ENCODE measurements at places on chromosomes 5 and 9. TPM values are rescaled to one million over a fixed set of nuclear protein-coding genes. Genes with fewer than 3 reads are reported as not detected.

DNA sequence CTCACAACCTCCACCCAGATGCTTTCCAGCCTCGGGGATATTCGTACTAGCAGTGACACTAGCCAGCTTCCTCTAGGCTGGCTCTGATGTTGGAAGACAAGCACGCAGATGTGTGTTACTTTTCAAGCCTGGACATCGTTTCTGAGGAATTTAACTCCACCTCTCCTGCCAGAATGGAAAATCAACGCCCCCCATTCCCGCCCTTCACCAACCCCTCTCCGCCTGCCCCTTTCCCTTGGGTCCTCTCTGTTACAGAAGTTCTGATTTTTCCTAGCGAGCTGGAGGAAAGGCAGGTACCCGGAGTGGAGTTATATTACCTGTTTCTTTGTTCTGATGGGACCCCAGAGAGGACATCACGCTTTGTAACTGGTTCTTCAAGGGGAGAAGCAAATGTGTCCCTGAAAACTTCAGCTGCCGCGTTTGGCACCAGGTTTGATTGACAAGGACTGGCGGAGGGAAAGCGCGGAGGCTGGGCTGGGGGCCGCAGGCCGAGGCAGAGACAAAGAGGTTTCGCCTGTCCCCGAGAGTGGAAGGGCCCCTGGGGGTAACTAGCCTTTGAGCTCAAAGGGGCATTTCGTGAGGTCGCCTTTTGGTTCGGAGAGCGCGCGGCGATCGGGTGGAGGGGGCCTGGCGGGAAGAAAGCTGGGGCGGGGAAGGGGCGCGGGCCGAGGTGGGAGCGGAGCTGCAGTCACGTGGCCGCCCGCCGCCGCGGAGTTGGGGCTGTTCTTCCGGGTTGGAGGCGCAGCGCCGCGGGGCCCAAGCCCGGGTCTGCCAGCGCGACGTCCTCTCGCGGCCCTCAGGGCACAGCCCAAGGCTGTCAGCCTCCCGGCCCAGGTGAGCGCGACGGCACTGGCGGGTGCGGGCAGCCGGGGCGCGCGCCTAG is at the start of gene NNT:
TSS of gene NNT (plus strand) at position 720 of the 883 bp plus-strand sequence. CDS start 6,016 bp downstream, outside the sequence.
- DNase-seq: peak; percentile 84

DNA sequence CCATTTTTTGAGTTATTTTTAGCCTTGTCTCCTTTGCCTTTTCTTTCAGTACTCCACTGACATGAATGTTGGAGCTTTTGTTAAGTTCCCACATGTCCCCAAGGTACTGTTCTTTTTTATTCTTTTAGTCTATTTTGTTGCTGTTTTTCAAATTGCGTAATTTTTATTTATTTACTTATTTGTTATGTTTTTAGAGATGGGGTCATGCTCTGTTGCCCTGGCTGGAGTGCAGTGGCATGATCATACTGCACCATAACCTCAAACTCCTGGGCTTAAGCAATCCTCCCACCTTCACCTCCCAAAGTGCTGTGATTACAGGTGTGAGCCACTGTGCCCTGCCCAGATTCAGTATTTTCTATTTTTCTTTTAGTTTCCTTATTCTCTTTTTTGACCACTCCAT is 5.4 kb upstream of the PCDHA1 start:
- DNase-seq: no peak

GRCh38 chr5:52449516-52449915 is 338.2 kb upstream of the ITGA1 start:
- DNase-seq: no peak

PRRX2 gene
- not detected for total RNA-seq

EQTN gene
- total RNA-seq: not detected

ARL10 gene
- total RNA-seq: 6.5 TPM

PCDHA9 gene
- total RNA-seq: not detected

GRCh38 chr9:75106857-75107256 is 18.5 kb downstream of the OSTF1 start:
- no peak for DNase-seq

GRCh38 chr9:34253460-34253837 is 74.6 kb downstream of the UBAP1 start:
- no peak for DNase-seq

- no peak for DNase-seq
These were observed 51.0 kb upstream of the EGFLAM start for GRCh38 chr5:38207343-38207742.

SLC46A2 gene
- total RNA-seq: not detected

- DNase-seq: peak; percentile 74
These were observed 11.8 kb upstream of the CXXC5 start for GRCh38 chr5:139636207-139636792.

CCL27 gene
- not detected for total RNA-seq

DNA sequence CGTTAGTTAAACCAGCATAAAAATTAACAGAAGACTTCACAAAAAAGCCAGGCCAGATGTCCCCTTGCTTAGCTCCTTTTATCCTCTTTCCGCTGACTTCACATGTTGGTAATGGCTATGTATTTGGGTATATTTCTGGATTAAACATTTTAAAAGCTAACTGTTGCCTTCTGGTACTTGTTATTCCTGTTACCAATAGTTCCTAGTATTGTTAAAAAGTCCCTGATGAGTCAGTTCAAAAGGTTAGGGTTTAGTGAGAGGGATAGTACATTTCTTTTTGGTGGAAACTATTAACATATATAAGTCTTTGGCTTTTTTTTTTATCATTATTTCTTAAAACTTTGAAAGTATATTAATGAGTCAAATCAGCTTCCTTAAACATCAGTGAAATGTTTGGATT is 103.2 kb upstream of the ELL2 start:
- DNase-seq: no peak

DNA sequence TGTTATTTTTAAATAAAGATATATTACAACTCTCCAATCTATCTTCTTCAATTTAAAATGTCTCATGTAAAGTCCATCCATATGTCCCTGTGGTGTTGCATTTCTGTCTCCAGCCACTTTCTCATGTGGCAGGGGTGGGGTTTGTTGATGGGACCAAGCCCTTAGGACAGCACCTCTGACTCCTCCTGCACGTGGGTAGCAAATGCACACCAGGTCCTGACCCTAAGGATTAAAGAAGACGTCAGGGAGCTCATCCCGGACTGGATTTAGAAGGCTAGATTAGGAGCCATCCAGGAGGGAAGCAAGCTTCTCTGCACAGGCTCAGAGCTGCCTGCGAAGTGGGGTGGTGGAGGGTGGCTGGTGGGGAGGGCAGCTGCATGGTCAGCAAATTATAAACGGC is 38.9 kb upstream of the FAM120AOS start:
- no peak for DNase-seq

DNA sequence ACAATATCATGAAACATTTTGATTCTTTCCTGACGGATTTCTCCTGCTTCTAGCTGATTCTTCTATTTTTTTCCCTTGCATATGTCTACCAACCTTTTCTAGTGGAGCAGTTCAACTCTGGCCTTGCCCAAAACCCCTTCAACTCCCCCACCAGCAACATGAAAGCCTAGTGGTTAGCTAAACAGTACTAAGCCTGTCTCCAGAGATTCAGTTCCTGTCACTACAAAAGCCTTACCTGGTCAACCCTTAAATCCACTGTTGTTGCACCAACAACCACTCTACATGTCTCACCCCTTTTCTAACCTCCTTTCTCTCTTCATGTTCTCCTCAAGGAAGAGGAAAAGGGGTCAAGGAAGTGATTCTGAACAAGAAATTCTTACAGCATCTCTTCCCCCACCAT is 74.8 kb upstream of the PIK3R1 start:
- DNase-seq: no peak

- no peak for DNase-seq
These were observed 57.3 kb upstream of the UBAC1 start for GRCh38 chr9:136018257-136019031.

- no peak for DNase-seq
These were observed 14.2 kb upstream of the ZNF608 start for GRCh38 chr5:124760608-124761007.

- DNase-seq: peak; percentile 28
These were observed 44.1 kb upstream of the STXBP1 start for GRCh38 chr9:127567730-127568617.

GRCh38 chr5:142970440-142971030 is 200.4 kb downstream of the ARHGAP26 start:
- DNase-seq: no peak

ISL1 gene
- total RNA-seq: not detected

DNA sequence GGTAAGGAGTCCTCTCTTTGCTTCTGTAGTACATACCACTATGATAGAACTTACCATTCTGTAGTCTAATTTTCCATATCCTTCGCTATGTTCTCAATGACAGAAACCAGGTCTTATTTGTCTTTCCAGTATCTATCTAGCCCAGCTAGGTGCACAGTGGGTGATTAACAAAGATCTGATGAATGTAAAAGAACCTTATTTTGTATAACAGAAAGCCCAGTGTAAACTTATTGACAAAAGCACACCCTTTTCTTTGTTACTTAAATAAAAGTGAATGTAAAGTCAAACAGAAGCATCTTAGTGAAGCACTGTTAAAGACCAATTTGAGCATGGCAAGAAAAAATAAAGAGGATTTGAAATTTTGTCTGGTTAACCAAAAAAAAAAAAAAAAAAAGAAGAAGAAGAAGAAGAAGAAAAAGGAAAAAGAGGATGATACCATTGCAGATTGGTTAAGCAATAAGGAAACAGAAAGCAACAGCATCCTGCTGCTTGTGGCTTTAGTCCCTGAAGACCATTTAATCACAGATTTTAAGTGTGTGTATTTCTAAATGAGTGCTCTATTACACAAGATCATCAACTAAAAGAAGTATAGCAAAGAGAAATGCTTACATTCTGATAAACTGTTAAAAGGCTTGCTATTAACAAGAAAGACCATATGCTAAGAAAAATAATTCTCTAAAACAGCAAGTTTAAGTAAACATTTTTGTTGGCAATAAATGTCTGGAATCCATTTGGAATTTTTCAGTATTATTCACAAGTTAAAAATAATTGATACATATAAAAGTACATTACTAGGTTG is 21.2 kb downstream of the MEGF9 start:
- no peak for DNase-seq

Data from activated CD4-positive, alpha-beta memory T cell treated with anti-CD3 and anti-CD28 coated beads, Interleukin-2, amount 10 ng/mL, durations not matched to agents 7 days and 5 days (primary cell).